ENCODE measurements at places on chromosomes 2 and 18. TPM values are rescaled to one million over a fixed set of nuclear protein-coding genes. Genes with fewer than 3 reads are reported as not detected.
A peak's percentile ranks its signal among the peaks of the same experiment; 100 is the strongest.

Gene PDE11A
- 0.24 TPM for total RNA-seq

Gene ZSWIM2
- total RNA-seq = not detected

Gene ZNF804A
- 0.10 TPM for total RNA-seq

Gene GNLY
- total RNA-seq = not detected

Gene GALNT3
- total RNA-seq = not detected

Gene PRLH
- total RNA-seq = not detected

Gene NYAP2
- not detected for total RNA-seq

Gene NTSR2
- total RNA-seq = not detected

Gene ASB18
- total RNA-seq = not detected

Gene GKN1
- total RNA-seq = not detected

Gene ALPP
- total RNA-seq = not detected

Gene ZNF397
- total RNA-seq = 5.3 TPM

Gene B3GNT7
- total RNA-seq = 0.60 TPM

Gene ZSCAN30
- total RNA-seq = 6.6 TPM

Gene CD8B2
- not detected for total RNA-seq

Gene FTCDNL1
- total RNA-seq = 3.1 TPM

DNA sequence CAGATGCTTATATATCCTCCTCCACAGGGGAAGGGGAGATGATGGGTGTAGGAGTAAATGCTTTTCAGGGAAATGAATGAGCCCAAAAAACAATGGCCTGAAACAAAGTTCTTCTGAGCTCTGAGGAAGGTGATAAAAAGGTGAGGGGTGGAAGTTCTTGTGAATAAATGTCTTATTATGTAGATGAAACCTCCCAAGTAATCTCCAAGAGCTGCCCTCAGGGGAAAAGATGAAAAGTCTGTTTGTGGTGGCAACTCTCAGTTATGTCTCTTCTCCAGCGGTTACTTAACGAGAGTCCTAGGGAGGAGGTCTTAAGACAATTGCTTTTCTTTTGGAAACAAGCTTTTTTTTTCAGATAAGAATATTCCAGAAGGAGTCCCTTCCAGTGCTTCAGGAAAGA is 115.5 kb upstream of the CHAC2 start:
- DNase-seq = peak; percentile 10

DNA sequence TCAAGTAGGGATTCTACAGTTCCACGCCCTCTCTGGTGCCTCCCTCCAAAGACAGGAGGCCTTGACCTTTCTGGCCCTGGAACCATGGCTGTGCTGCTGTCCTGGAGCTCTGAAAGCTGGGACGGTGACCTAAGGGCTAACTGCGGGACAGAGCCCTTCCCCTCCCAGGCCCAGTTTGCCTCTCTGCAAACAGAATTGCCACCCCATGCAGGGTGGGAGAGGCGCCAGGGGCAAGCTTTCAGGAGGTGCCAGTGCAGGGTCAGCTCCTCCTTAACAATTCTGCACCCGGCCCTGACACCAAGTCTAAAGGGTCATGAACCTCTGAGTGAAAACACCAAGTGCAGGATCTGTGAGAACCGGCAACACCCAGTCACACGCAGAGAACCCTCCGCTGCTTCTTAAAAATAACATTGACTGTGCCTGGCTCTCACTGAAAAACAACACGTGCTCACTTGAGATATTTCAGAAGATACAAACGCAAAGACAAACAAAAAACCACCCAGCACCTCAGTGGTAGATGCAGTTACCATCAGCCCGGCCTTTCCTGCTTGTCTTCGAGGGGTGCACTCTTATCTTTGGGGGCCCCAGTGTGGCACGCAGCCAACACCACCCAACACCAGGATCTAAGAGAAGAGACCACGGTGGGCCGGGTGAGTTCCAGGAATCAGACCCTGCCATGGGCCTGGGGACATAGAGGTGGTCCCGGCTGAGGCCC is 1.1 kb upstream of the SNED1 start:
- DNase-seq = no peak

- DNase-seq = no peak
Observed at GRCh38 chr2:36819095-36819711, 122.7 kb downstream of the VIT start.

DNA sequence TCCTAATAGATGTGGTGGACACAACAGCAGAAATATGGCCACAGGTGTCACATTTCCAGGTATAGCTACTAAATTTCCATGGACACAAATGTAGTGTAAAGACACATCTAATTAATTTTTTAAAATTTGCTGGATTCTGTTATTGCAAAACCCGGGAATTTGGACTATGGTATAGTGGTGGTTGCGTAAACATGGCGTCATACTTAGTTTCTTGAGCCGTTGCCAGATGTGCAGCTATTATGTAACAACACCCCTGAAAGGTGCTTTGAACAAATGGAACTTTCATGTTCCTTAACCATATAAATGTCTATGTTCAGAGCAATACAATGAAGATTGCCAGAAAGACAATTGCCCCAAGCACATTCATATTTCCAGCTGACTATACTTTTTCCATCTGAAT is 85.9 kb downstream of the HRH4 start:
- no peak for DNase-seq

GRCh38 chr2:226904592-226904991 is 68.7 kb downstream of the RHBDD1 start:
- DNase-seq = no peak

DNA sequence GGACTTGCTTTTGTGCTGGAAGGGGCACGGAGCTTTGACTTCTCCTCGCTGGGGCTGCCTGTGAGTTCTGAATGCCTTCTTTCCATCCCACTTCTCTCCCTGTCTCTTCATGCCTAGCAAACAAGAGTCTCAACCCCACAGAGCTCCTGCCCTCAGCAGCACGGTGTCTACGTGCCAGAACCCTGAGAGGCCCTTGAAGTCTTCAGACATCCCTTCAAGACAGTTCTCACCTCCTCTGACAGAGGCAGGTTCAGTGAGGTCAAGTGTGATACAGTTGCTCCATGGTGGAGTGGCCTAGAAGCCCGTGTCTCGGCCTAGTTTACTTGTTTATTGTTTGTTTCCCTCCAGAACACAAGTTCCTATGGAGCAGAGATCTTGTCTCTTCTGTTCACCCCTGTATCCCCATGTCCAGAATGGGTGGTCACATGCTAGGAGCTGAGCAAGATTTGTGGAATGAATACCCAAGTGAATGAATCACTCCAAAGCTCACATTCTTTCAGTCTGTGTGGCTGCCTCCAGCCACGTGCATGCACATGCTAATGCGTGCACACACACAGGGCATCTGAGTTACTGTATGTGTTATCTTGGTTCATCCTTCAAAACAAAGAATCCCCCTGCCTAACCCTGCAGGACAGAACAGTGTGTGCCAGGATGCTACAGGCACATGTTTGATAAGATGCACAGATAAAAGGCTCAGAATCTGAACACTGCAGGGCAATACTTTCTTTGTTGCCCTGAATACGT is 391.6 kb downstream of the NBAS start:
- DNase-seq = peak; percentile 94

DNA sequence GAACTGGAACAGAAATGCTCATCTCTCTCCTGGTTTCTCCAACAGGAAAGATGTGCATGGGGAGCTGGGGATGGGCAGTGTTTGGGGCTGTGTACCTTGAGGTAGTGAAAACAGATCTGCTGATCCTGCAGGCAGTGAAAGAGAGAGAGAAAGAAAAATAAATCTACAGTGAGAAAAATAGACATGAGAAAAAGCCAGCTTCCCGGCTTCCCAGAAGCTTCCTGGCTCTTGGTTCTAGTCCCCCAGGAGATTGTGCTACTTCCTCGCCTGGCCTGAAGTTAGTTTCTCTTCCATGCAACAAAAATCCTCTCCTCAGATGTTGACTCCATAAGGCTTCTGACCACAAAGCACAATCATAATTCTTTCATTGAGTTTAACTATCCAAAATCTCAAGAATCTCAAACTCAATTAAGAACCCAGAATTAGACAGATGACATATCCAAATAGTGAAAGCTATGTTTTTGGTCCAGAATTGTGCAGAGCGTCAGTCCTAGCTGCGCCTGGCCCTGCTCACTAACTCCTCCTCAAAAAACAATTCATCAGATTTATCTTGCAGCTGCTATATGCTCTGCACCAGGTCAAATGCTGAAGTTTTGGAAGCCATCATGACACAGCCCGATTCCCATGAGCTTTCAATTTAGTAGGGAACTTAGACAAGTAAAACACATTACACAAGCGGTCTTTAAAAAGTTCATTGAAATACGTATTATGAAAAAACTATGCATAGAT is 20.1 kb upstream of the NAB1 start:
- no peak for DNase-seq

- DNase-seq = peak; percentile 19
Observed at GRCh38 chr2:63876311-63876710, 34.6 kb downstream of the UGP2 start.

DNA sequence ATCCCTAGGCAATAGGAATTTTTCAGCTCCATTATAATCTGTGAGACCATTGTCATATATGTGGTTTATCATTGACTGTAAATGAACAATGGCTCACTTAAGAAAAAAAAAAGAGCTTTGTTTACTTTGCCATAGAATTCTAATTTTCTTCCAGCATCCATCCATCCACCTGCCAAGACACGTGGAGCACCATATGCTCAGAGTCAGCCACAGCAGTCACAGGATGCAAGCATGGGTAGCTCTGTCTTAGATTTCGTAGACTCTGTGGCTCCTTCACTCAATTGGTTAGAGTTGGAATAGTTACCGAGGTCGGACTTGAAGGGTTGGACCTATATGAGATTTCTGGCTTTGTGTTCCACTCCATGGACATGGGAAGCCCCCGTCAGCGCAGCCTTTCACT is 75.6 kb downstream of the COA5 start:
- DNase-seq = no peak

DNA sequence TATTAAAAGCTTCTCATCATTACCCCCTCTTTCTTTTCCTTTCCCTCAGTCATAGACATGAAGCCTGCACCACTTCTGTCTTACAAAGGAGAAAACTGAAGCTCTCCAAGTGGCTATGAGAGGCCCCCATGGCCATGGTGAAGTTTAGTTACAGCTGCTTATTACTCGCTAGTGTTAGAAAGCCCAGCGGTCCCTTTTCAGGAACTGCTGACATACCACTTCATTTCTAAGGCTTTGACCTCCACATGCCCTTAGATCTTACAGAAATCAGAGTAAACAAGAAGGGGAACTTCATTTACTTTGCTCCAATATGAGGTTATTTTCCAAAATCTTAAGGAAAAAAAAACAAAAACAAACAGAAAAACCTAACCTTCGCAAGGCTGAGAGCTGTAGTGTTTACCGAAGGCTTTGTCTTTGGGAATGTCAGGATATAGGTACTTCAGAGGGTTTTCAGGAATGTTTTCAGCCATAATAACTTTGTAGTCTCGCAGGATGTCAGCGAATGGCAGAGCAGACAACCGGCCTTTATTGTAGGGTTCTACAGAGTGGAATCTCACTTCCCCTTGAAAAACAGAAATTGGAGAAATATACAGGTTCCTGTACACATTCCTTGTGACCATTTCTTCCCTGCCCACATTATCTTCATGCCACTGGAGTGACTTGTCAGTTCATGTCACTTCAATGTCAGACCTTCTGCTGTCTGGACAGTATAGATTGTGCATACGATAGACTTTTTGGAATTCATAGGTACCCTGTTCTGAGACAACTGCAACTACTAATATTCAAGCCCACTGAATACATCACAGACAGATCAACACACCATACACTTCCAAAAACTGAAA is 18.8 kb upstream of the STAT1 start:
- no peak for DNase-seq

DNA sequence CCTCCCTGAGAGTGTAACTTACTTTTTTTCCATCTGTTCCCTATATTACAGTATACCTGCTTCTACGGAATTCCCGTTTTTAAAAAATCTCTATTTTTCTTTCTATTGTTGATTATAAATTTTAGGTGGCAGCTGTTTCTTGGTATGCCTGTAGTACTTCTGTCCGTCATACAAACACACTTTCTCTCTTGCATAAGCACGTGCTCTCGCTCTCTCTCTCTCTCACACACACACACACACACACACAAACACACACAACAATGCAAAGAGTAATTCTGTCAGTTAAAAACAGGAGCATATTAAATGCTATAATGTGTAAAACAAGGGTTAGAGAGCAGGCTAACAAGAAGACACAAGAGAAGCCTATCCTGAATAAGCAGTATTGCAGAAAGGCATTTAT is 140.5 kb downstream of the THADA start:
- DNase-seq = no peak

GRCh38 chr18:6879508-6880195 is 150.1 kb downstream of the ARHGAP28 start:
- DNase-seq = no peak

GRCh38 chr2:192194265-192194865 is 368 bp downstream of the TMEFF2 start:
- peak; percentile 40 for DNase-seq

- DNase-seq = no peak
Observed at GRCh38 chr2:205887637-205888036, 198.3 kb downstream of the INO80D start.

GRCh38 chr2:61660511-61661388 is 122.6 kb upstream of the XPO1 start:
- no peak for DNase-seq

GRCh38 chr2:16413285-16413684 is 252.3 kb downstream of the CYRIA start:
- DNase-seq = no peak

DNA sequence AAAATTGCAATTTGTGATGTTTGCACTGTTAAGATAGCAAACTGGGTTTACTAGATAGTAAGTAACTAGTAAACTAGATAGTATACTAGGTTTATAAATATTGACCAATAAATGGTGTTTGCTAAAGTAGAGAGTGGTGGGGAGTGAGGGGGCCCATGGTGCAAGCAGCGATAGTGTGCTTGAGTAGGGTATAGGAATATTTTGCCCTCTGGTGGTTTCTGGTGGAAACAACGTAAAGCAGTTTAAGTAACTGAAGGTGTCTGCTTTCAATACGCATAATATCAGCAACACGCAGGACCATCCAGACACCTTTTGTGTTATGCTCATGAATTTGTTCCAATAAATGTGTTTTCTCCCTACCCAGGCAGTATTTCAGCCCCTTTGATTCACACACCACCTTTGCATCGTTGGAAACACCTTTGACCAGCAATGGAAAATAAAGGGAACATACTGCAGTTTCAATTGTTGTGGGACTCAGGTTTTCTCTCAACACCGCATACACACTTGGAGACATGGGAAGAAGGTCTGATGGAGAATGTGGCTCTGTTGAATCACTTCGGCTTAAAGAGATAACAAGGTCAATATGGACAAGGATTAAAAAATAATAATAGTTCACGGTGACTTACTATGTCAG is 16.7 kb upstream of the STAT1 start:
- DNase-seq = peak; percentile 58

GRCh38 chr2:228268756-228269155 is 87.3 kb upstream of the SPHKAP start:
- DNase-seq = no peak

DNA sequence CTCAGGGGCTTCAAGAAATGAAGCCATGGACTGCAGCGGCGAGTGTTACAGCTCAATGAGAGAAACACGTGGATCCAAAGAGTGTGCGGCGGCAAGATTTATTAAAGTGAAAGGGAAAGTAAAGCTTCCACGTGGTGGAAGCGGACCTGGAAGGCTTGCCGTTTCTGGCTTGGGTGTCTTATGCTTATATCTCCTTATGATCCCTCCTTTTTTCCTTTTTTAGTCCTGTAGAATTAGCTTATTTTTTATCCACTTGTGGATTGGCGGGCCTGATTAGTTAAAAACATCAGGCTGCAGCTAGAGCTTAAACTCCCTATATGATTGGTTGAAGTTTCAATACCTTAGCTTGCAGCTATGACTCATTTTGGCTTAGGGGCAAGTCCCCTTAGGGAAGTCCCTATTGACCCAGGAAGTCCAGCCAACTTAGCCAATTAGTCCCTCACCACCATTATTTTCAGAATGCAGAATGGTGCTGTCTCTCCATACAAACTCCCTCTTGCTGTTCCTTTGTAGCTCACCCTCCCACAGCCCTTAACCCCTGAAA is 11.6 kb upstream of the HNMT start:
- peak; percentile 66 for DNase-seq
